ENCODE measurements at places on chromosomes 16 and 17. TPM values are rescaled to one million over a fixed set of nuclear protein-coding genes. Genes with fewer than 3 reads are reported as not detected.

CA7 gene
- not detected for total RNA-seq

NOG gene
- 0.84 TPM for total RNA-seq

KRT16 gene
- 0.65 TPM for total RNA-seq

CRISPLD2 gene
- total RNA-seq, result 192 TPM

EEF2KMT gene
- 6.8 TPM for total RNA-seq

ZFP90 gene
- 17.1 TPM for total RNA-seq

KRT36 gene
- total RNA-seq, result not detected

TSEN54 gene
- 14.0 TPM for total RNA-seq

RHBDL1 gene
- total RNA-seq, result 0.88 TPM

QRICH2 gene
- total RNA-seq, result 4.2 TPM

FOXJ1 gene
- total RNA-seq, result not detected

OR1F1 gene
- total RNA-seq, result not detected
